NCI-H1105 treated with DMSO at 0.1 percent for 48 hours (cell line): ENCODE measurements at places on chromosomes 5 and 9.

- DNase-seq: no peak
Measured at GRCh38 chr9:93471124-93471523, 17.7 kb upstream of the FAM120AOS start.

DNA sequence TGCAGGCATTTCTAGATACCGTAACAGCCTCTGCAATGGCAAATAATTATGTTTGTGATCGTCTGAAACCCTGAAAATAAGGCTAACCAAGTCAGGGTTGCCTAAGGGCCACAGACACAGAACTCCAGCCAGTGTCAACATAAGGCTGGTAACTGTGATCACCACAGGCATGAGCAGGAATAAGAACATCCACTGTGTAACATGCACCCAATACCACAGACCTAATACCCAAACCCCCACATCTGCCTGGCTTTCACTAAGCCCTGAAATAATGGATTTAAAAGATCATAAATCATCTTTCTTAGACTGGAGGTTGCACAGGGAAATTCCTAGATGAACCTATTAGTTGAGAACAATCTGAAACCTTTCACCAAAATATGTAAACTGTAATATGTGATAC, 394.5 kb downstream of the NFIB start:
- no peak for DNase-seq

GRCh38 chr5:121188849-121189248, 662.8 kb upstream of the FTMT start:
- DNase-seq: no peak

DNA sequence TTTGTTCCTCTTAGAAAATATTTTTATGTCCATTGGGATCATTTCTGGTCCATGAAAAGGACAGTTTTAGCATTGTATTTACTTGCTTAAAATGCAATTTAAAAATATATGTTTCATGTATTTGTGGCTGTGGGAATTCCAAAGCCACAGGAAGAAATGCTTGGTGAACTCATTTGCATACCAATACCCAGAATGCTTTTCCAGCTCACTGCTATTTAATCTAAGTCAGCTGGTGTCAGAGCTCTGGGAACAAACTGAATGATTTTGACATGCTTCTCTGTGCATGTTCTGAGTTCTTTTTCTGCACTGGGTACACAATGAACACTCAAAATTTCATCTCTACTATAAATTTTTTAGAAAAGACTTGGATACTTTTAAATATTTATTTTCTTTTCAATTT, 482.8 kb upstream of the ARRDC3 start:
- DNase-seq: no peak

DNA sequence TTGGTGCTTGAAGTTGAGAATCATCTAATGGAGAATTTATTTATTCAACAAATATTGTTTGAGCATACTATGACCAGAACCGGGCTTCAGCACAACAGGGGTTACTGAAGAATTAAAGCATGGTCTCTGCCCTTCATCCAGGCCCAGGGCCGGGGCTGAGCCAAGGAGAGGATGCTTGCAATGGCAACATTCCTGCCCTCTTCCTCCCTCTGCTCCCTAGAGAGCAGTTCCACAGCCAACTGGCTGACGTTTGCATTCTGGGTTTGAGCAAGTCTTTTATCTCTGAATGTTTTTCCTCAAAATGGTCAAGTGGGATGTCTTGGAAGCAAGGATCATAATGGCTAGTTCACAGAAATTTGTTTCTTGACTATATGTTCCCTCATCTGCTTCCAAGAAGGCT, 80.7 kb downstream of the GLDC start:
- no peak for DNase-seq

- no peak for DNase-seq
Measured at GRCh38 chr5:73495772-73496335, 2.4 kb upstream of the BTF3 start.

DNA sequence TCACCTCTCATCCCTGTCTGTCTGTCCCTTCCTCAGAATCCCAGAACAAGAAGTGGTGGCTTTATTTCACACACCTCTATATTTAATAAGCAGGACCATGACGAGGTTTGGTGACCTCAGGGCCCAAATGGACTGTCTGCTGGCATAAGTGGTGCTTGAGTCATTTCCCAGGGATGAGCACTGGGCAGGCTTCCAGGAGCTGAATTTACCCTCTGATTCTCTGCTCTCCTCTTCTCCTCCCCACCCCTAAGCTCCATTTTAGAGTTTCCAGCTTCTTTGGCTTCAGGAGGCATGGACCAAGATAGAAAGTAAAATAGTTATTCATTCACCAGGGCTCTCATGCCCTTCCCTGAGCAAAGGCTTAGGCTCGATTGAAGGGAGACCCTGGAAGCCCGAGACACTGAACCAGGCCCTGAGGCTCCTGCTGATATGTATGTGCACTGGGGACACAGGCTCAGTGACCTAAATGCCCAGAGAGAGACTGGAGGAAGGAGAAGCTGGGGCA, 69.1 kb downstream of the PPARGC1B start:
- no peak for DNase-seq

- DNase-seq: no peak
Measured at GRCh38 chr9:2163231-2163885, 148.2 kb downstream of the SMARCA2 start.

- DNase-seq: no peak
Measured at GRCh38 chr5:59275510-59276324, 617.8 kb downstream of the PDE4D start.

GRCh38 chr5:103037673-103038455, 82.1 kb downstream of the GIN1 start:
- no peak for DNase-seq

- DNase-seq: no peak
Measured at GRCh38 chr5:149608936-149609545, 27.7 kb downstream of the ARHGEF37 start.

DNA sequence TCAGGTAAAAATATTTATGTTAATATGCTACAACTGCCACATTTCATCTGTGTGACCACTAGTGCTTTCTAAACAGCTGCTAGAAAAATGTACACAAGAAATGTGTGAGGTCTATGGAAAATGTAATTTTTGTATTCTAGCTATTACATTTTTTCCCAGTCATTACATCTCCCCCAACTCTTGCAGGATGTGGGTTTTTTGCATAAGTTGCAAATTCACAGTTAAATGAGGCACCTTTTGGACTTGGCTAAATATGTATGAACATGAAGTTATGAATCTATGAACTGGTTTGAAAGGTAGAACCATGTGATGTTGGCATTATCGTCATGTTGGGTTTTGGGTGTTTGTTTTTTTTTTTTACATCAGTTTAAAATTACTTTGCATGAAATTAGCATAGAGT, 590.4 kb upstream of the WWC1 start:
- no peak for DNase-seq

GRCh38 chr5:40288800-40289485, 390.8 kb upstream of the PTGER4 start:
- no peak for DNase-seq

- no peak for DNase-seq
Measured at GRCh38 chr5:173703466-173703865, 87.0 kb upstream of the BOD1 start.

DNA sequence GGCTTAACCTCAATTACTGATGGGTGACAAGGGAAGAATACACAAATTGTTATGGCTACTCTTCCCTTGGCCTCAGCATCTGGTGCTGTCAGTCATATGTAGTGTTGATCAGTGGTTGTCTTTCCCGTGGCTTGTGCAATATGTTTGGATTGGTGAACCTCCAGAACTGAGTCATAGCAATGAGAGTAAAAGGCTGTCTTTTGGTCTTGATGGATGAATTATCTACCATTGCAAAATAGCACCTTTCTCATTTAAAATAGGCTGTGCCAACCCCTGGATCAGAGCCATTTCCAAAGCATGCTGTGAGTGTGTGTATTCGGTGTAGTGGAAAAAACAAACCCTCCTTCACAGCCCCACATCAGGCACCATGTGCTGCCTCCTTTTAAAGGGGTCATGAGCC, 14.6 kb upstream of the F2R start:
- no peak for DNase-seq

GRCh38 chr9:99398241-99398640, 176.2 kb downstream of the SEC61B start:
- DNase-seq: no peak

- peak; percentile 25 for DNase-seq
Measured at GRCh38 chr9:133932633-133933032, 59.5 kb downstream of the VAV2 start.

DNA sequence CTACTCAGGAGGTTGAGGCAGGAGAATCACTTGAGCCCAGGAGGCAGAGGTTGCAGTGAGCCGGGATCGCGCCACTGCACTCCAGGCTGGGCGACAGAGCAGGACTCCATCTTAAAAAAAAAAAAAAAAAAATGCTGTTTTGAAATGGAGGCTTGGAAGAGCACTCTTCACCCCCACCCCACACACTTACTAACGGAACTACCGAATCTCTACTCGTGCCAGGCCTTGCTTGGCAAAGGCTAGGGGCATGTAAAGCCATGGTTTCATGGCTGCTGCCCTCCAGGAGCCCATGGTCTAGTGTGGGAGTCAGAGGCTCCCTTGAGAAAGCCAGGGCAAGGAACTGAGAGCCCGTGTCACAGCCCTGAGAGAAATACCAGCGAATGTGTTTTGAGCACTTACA, 21.3 kb downstream of the PCDHGC5 start:
- no peak for DNase-seq

DNA sequence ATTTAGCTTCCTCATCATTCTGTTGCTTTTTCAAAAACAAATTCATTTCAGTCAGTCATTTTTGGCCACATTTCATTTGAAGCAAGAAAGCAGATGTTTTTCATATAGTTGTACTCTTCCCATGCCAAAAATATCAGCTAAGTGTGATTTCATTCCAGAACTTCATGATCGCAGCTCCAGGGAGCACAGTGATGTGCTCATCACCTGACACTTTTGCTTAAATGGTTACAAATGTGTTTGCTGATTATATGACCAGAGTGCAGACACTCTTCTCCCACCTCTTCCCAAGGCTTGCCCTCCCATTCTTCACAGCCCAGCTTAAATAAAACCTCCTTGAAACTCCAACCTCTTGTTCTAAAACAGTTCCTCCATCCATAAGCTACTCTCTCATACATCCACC, 32.6 kb downstream of the GABRB2 start:
- no peak for DNase-seq

GRCh38 chr5:148382961-148383360, 797 bp upstream of the FBXO38 start:
- DNase-seq: no peak

DNA sequence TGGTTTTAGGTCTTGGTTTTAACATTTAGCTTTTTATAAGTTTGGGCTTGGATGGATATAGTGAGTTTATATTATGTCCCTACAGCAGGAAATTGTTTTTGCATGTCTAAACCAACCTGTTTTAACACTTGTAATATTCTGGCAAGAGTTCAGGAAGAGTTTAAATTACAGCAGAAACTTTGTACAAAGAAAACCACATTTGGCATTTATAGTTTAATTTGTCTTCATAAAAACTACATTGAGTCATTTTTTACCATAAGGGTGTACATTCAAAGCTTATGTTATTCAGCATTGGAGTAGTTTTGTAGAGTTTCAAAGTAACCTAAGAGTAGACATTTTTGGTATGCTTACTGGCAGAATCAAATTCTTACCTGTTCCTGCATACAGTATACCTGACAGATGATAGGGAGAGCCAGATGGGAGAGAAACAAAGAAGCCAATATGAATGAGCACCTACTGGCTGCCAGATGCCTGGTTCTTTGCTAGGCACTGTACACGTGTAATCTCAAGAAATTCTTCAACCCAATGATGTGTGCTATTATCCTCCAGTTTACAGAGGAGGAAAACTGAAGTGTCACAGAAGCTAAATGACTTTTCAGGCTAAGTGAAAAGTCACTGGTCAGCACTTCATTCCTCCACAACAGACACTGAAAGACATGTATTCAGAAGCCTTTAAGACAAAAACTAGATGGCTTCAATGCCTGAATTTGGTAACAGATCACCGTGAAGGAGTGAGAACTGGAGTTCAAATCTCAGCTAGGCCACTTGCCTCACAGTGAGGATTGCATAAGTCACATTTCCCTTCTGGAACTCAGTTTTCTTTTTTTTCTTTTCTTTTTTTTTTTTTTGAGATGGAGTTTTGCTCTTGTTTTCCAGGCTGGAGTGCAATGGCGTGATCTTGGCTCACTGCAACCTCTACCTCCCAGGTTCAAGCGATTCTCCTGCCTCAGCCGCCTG, 25.9 kb upstream of the ECM2 start:
- DNase-seq: no peak

DNA sequence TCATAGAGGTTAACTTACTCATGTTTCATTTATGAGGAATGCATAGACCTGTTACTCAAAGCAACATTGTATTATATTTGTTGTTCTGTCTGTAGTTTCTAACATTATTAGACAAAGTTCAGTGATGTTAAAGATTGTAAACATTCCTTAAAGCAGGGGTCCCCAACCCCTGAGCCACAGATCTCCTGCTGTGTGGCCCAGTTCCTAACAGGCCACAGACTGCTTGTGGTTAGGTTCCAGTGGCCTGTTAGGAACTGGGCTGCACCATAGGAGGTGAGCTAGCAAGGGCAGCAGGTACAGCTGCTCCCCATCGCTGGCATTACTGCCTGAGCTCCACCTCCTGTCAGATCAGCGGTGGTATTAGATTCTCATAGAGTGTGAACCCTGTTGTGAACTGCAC, 181.1 kb downstream of the KDM4C start:
- no peak for DNase-seq

- no peak for DNase-seq
Measured at GRCh38 chr9:136854842-136855460, 2.8 kb downstream of the MAMDC4 start.

GRCh38 chr5:57386958-57387357, 95.7 kb downstream of the ACTBL2 start:
- DNase-seq: no peak

DNA sequence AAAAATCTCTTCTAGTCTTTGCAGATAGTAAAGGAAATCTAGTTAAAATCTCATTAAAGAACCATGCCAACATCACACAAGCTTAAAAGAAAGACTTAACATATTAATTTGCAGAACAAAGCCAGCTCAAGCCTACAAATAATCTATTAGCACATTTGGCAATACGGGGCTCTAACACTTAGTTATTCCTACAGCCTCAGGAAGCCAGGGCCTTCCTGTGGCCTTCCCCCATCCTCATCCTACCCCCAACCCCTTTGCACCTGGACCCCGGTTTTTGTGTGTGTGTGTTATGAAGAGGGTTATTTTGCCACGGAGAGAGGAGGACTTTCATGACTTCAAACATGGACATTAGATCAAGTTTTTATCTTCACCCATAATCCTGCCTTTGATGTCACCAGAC, 64.6 kb downstream of the FOXB2 start:
- DNase-seq: no peak

DNA sequence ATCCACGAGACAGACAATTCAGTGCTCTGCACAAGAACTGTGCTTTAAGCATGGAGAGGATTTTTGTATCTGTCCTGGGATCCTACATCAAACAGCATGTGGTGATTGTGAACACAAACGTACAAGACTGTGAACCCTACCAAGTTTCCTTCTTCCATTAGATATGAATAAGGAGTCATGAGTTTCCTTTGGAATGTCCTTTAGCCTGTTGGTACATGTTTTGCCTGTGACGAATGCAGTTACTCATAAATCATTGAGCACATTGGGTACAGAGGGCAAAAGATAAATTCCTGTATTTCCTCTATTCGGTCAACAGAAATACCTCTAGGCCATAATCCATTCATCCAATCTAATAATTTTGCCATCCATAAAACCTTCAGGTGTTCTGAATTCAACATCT, 61.5 kb downstream of the FXN start:
- DNase-seq: no peak
